ENCODE measurements at places on chromosomes 12 and 14.

DNA sequence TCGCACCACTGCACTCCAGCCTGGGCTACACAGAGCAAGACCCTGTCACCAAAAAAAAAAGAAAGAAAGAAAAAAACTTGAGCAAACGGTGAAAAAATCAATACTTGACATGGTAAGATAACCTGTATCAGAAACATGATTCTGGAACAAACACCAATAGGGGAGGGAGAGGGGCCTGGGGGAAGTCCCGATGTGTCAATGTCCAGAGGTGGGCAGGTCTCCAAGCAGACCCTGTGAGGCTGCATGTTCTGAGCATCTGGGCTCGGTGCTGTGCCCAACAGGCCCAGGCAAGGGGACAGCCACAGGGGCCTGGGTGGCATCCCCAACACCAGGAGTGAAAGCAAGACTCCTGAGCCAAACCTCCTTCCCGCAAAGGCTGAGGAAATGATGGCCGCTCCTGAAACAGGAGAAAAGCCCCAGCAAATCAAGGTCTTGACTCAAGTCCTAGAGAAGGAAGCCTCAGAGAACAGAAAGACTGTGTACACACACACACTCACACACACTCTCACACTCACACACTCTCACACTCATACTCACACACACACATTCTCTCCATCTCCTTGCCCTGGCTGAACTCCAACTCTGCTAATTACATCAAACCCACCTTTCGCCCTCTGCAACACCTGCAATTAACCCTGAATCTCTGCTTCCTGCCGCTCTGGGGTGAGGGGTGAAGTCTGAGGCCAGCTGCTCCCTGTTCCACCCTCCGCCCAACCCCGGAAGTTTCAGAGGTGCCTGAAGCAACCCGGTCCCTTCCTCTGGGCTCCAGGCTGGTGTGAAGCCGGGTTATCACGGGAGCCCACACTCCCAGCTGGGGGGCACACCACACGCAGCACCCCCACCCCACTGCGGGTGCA lies 20.4 kb downstream of the CCDC88C start:
- DNase-seq = no peak

GRCh38 chr14:65156568-65157366 lies 54.5 kb upstream of the MAX start:
- no peak for DNase-seq

- no peak for DNase-seq
These were observed 195.4 kb downstream of the ALG10 start for GRCh38 chr12:34217660-34218059.

DNA sequence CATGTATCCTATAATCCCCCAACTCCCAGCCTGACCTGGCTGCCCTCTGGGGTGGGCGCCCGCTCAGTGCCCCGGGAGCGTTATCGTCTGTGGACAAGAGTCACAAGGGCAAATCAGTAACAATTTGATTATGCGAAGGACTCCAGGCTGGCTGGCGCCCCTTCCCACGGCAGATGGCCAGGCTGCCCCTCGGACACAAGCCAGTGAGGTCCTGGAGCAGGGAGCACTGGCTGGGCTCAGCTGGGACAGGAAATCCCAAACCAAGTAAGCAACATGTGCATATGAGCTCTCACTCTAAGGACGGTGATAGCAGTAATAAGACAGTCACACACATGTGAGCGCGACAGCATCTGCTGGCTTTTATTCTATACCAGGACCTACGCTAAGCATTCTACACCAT lies 59.3 kb upstream of the FAM222A start:
- DNase-seq = no peak

- DNase-seq = no peak
These were observed 9.6 kb downstream of the MMP14 start for GRCh38 chr14:22845821-22846625.

DNA sequence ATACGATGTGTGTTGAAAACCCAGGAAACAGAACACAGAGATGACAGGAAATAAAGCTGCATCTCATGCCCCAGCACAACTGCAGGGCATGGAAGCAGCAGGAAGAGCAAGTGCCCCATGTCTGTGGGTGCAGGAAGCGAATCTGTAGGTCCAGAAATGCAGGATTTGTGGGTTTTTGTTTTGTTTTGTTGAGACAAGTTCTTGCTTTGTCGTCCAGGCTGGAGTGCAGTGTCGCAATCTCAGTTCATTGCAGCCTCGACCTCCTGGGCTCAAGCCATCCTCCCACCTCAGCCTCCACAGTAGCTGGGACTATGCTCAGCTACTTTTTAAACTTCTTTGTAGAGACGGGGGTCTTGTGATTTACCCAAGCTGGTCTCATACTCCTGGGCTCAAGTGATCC lies 6.2 kb upstream of the RPS6KL1 start:
- no peak for DNase-seq

- DNase-seq = no peak
These were observed 27.5 kb downstream of the AMN start for GRCh38 chr14:102949801-102950451.

- no peak for DNase-seq
These were observed 48.7 kb downstream of the LRIG3 start for GRCh38 chr12:58871556-58871955.

DNA sequence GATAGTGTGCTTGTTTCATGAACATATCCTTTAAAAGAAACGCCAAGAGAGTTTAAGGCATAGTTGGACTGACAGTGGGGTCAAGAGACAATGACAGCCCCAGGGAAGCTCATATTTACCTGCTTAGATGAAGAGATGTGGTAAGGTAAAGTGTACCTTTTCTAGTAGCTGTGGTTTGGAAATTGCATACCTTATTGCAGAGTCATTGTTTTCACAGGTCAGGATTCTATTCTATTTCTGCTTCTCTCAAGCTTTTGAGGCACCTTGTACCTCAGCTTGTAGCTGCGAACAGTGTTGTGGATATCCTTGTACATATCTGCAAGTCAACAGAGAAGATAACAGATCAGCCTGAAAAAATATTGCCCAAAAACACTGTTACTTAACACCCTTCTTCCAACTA lies 47.7 kb downstream of the ATP6V1D start:
- no peak for DNase-seq

GRCh38 chr14:105095236-105095805 lies 30.1 kb upstream of the GPR132 start:
- no peak for DNase-seq

DNA sequence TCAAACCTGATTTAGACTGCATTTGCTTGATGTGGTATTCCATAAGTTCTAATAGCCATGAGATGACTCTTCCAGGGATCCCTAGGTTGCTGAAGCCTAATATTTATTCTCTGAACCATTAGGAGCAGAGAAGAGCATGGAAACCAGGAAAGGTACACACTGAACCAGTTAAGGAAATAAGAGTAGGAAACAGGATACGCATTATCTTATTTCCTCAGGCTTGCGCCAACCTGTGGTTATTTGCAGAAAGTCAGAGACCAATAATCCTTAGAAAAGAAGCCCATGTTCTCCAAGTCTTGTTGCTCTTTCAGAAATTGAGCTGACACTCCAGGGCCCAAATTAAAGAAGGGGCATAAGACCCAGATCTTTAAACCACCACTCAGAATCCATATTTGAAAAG lies 41.8 kb upstream of the SMUG1 start:
- no peak for DNase-seq

DNA sequence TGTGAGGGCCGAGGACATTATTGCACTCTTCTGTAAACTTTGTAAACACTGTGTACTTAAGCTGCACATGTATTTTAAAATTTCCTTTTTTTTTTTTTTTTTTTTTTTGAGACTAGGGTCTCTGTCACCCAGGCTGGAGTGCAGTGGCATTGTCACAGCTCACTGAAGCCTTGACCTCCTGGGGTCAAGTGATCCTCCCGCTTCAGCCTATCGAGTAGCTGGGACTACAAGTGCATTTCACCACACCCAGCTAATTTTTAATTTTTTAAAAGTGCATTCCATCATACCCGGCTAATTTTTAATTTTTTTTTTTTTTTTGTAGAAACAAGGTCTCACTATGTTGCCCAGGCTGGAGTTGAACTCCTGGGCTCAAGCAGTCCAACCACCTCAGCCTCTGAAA lies 42.4 kb downstream of the RASSF8 start:
- no peak for DNase-seq

DNA sequence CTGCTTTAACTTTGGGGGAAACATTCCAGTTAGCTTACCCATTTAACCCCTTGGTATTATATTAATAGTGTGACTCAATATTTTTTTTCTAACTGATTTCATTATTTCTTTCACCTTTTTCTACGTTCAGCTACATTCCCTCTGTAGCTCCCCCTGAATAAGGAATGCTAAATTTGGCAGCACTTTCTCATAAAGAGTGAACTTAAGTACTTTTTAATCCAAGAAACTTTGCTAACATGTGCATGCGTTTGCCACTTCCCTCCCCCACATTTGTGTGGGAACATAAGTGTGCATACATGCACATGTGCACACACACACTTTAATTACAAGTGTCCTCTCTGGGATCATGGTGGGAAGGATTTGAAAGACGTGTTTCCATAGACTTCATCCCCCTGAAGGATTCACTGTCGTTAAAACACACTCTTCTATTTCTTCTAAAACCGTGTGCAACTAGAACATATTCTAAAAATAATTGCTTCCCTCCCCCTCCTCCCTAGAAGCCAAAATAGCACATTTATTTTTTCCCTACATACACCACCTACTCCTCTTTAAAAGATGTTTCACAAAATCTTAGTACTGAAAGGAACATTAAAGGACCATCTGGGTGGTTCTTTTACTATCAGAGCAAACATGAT lies 142.6 kb downstream of the PPM1H start:
- DNase-seq = no peak

GRCh38 chr14:104169699-104170479 lies 31.5 kb downstream of the KIF26A start:
- no peak for DNase-seq

DNA sequence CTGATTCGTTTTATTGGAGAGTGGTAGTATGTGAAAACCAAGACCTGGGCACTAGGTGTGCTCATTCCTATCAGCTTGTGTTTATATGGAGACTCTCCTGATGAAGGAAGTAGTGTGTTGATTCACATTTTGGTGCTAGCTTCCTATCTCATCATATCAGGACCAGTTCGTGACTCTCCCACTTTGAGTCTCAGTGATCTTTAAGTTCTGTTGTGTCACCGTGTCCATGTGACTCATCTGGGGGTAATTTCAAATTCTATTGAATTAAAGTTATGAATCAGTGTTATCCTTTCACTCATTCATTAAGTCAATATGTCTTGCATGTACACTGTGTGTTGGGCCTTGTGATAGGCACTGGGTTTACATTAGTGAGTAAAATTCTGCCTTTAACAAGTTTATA lies 180.2 kb downstream of the CACNA1C start:
- peak; percentile 26 for DNase-seq

DNA sequence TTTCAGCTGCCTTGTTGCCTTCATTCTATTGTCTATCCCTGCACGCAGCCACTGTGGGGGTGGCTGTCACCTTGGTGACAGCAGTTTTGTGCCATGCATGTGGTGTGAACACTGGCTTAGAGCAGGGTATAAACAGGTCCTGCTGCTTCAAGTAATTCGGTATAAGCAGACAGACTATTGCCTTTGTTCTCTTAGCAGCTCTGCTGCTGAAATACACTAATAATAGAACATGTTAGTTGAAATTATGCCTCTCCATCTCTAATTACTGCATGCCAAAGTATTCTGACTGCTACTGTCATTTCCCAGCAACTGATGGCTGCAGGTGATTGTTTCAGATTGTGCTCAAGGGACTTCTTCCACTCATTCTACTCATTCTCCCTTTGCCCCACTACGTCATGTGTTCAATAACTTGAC lies 34.6 kb downstream of the PTPRO start:
- no peak for DNase-seq

GRCh38 chr12:109949089-109949488 lies 47.1 kb downstream of the GIT2 start:
- peak; percentile 45 for DNase-seq

- DNase-seq = peak; percentile 82
These were observed 30.7 kb downstream of the CRADD start for GRCh38 chr12:93707836-93708235.

- no peak for DNase-seq
These were observed 26.1 kb downstream of the NRXN3 start for GRCh38 chr14:78196323-78196722.

DNA sequence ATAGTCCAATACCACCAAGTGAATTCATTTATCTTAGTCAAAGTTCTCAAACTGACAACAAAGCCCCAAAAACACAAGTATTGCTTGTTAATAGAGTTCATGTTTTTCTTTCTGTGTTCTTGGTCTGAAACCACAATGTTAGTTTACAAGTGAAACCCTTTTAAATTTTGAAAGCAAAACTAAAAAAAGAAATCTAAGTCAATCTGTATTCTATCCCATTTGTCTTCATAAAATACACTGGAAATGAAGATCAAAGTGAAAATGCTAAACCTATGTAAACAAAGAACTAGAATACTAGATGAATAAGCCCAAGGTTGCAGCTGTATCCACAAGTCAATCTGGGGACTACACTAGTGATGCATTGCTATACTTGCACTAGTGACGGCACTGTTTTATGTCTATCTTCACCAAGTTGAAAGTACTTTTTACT lies 10.4 kb downstream of the MAP4K5 start:
- DNase-seq = no peak

GRCh38 chr14:59098377-59098776 lies 90.1 kb upstream of the DAAM1 start:
- DNase-seq = peak; percentile 76

DNA sequence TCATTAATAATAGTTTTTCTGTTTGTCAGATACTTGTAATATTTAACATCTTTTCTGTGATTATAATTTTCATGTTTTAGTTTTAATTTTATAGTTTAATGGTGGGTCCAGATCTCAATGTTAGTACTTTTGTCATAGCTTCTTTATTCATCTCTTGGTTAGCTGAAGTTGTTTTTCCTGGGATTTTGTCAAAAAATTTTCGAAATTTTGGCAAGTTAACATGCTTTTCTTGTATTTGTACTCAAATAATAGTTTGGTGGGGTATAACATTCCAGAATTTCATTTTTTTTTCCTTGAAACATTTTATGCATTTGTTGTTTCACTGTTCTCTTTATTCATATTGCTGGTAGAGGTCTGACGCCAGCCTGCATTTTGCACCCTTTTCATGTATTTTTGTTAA lies 45.5 kb downstream of the KTN1 start:
- DNase-seq = no peak

- DNase-seq = no peak
These were observed 149.9 kb upstream of the FKBP4 start for GRCh38 chr12:2644683-2645405.
